ENCODE measurements at places on chromosomes 16 and 17. TPM values are rescaled to one million over a fixed set of nuclear protein-coding genes. Genes with fewer than 3 reads are reported as not detected.

The TSC2 gene
- 54.6 TPM for total RNA-seq

The TCAP gene
- total RNA-seq = 0.28 TPM

The TGFB1I1 gene
- 41.5 TPM for total RNA-seq

The PPY gene
- not detected for total RNA-seq

The SLC25A10 gene
- 22.9 TPM for total RNA-seq

The LGALS9 gene
- total RNA-seq = 6.9 TPM

The MT1M gene
- 5.2 TPM for total RNA-seq

The MYOCD gene
- not detected for total RNA-seq

The RHBDL3 gene
- under 0.01 TPM for total RNA-seq

The CYGB gene
- 5.0 TPM for total RNA-seq

The SLFN14 gene
- total RNA-seq = not detected

The KRT24 gene
- not detected for total RNA-seq

The CRHR1 gene
- not detected for total RNA-seq

The PDILT gene
- not detected for total RNA-seq

The SPNS2 gene
- total RNA-seq = 4.6 TPM

The UBALD1 gene
- total RNA-seq = 4.9 TPM

The APOBR gene
- not detected for total RNA-seq

The ZC3H18 gene
- 13.9 TPM for total RNA-seq

The TMC7 gene
- 3.7 TPM for total RNA-seq

The ROGDI gene
- 10.9 TPM for total RNA-seq

The GIT1 gene
- 52.7 TPM for total RNA-seq

The ABCA6 gene
- total RNA-seq = 11.1 TPM

The MCRIP1 gene
- 175 TPM for total RNA-seq

The SLC52A1 gene
- under 0.01 TPM for total RNA-seq

The BAIAP3 gene
- total RNA-seq = 0.18 TPM

The UBB gene
- 3,459 TPM for total RNA-seq

The SYT17 gene
- total RNA-seq = 0.72 TPM

The CLEC19A gene
- not detected for total RNA-seq

The GNGT2 gene
- 1.3 TPM for total RNA-seq

The INCA1 gene
- 0.18 TPM for total RNA-seq

The SLC4A1 gene
- total RNA-seq = not detected

The KRT39 gene
- not detected for total RNA-seq

The KRT222 gene
- total RNA-seq = not detected

The TSPAN10 gene
- total RNA-seq = 0.18 TPM

The CTF1 gene
- total RNA-seq = 0.09 TPM

The COX11 gene
- 97.6 TPM for total RNA-seq

The CX3CL1 gene
- 5.8 TPM for total RNA-seq

The DNAAF1 gene
- 0.09 TPM for total RNA-seq

The TMIGD1 gene
- not detected for total RNA-seq

Measured in endothelial cell of coronary artery (primary cell).